ENCODE measurements at places on chromosomes 2 and 18.

GRCh38 chr2:237131749-237132533 lies 46.3 kb downstream of the COPS8 start:
- no peak for DNase-seq

GRCh38 chr18:4544142-4544541 lies 89.0 kb upstream of the DLGAP1 start:
- no peak for DNase-seq

DNA sequence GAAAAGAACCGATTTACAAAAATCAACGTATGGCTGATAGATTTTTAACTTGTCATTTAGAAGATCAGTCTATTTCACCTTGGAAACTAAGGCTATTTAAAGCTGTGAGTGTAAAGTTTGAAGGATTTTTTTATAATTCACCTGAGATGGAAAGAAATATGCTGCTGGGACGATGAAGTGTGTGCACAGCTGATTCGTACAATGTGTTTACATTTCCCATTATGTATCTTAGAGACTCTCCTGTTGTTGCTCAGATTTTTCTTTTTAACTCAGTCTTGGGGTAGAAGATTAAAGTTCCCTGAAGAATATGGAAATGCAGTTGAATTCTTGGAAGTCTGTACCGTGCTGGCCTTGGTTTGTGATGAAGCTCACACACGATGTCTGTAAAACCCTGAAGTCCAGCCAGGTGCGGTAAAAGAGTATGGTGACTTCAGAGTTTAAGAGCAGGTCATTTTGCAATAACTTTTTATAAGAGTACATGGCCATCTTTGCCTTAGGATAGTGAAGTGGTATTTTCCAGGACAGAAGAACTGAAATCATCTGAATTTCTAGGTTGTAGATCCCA lies 250.1 kb downstream of the PRKCE start:
- DNase-seq = no peak

DNA sequence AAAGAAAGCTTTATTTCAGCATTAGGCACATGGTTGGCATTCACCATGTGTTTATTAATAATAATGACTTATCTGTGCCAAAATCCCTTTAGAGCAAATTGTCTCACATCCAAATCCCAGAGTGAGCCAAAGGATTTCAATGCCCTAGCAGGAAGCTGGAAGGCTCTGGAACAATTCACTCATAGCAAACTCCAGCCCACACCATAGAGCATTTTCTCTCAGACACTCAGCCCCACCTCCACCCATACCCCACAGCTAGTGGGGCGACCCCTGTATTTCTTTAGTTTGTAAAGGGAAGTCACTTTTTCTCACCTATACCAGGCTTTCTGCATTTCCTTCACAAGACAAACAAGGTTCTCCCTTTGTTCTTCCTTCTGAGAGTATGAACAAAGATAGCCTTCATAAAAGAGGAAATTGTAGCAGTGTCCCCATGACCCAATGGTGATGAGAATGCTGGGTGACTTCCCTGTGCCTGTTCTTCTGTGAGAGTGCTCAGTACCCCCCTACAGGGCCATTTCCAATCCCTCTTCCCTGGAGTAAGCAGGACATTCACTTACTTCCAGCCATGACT lies 100.1 kb upstream of the APCDD1 start:
- no peak for DNase-seq

GRCh38 chr2:204722207-204722606 lies 176.9 kb downstream of the PARD3B start:
- DNase-seq = no peak

DNA sequence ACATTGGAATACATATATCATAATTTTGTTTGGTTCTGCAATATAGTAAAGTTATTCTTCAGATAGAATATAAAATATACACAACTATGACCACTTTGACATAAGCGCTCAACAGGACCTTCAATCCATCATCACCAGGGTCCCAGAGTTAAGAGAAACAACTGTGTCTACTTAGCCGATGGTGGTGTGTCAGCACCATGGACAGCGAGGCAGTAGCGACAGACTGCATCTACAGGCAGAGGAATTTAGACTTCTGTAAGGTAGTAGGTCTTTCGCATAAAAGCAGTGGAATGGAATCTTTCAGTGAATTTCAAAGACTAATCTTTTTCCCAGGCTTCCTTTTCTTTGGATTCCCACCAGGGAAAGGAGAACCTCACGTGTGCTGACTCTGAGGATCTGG lies 20.5 kb upstream of the LRPPRC start:
- no peak for DNase-seq

GRCh38 chr2:235191978-235192377 lies 240.2 kb downstream of the SH3BP4 start:
- no peak for DNase-seq

GRCh38 chr2:140586379-140586778 lies 1544.4 kb downstream of the LRP1B start:
- no peak for DNase-seq

GRCh38 chr2:195662138-195662537 lies 5.1 kb downstream of the SLC39A10 start:
- DNase-seq = no peak

GRCh38 chr18:32771871-32772580 lies 797 bp downstream of the KLHL14 start:
- no peak for DNase-seq
